ENCODE measurements at places on chromosomes 2 and 18. TPM values are rescaled to one million over a fixed set of nuclear protein-coding genes. Genes with fewer than 3 reads are reported as not detected.

- H3K4me3 ChIP-seq: no peak overlapping the region
- no peak overlapping the region for H3K27ac ChIP-seq
- no peaks in the 10 kb centered on the region for H3K36me3 ChIP-seq
- no peak for DNase-seq
- no peaks in the 10 kb centered on the region for H3K27me3 ChIP-seq
These were observed 9.1 kb downstream of the TNP1 start for GRCh38 chr2:216850665-216851322.

DNA sequence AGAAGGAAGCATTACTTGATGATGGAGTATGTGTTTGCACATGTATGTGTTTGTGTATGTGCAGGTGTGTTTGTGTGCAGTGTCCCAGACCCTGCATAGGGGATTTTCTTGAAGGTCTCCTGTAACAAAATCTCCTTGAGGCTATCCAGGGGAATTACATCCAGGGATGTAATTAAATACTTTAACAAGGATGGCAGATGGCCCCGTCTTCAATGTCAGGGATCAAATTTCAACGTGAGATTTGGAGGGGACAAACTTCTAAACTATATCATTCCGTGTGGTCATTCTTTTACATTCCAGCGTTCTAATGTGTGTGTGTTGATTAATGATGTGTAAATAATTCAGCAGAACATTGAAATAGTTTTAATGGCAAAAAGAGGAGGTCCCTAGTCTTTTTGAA is 3.3 kb downstream of the UGT1A9 start:
- H3K4me3 ChIP-seq: no peak overlapping the region
- H3K27ac ChIP-seq: no peak overlapping the region
- H3K36me3 ChIP-seq: no peaks in the 10 kb centered on the region
- H3K4me1 ChIP-seq: no peaks in the 10 kb centered on the region
- DNase-seq: no peak

Gene FAP
- polyA plus RNA-seq: not detected

DNA sequence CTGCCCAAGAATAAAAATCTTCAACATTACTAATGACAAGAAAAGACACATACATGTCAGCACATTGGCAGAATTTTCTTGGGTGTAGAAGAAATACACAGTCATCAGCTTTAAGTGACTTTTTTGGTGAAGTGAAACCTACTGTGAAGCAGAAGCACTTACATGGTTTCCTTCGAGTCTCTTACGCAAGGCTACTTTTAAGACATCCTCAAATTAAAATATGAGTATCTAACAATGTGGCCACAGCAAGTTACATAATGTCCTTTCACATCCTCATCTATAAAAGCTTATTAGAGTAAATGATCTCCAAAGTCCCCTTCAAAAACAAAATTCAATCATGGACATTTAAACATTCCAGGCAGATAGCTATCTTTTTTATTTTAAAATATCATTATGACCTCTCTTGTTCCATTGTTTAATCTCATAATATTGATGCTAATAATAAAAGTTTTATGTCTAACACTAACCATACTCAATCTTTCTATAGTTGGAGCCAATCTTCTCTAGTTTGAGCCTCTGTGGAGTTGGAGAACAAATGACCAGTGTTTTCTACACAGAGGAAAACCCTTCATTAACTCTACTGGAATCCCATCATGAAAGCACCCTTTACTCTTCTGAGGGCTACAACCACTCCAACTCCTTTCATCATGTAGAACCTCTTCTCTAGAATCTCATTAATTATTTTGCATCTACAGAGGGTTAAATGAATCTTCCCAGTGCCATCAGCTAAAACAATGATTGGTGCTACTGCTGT is 182.2 kb upstream of the ZFP36L2 start:
- H3K27ac ChIP-seq: no peak overlapping the region
- no peak overlapping the region for H3K4me3 ChIP-seq
- no peaks in the 10 kb centered on the region for H3K36me3 ChIP-seq
- DNase-seq: no peak

DNA sequence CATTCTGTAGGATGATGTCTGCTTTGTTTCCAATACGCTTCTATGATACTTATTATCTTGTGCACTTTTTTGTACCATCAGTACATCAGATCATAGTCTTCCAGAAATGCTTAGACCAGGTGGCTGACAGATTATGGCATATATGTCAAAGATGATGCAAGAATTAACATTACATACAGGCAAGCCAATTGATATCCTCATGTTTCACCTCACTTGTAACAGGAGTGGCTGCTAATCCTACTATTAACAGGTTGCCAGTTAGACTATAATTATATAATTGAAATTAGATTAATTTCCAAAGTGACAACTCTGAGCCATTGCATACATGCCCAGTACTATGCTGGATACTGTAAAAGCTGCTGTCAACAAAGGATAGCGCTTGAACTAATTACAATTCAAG is 77.2 kb downstream of the TLK1 start:
- no peak overlapping the region for H3K4me3 ChIP-seq
- H3K4me1 ChIP-seq: peaks cover 20% of the 10 kb centered on the region
- DNase-seq: no peak
- no peaks in the 10 kb centered on the region for H3K36me3 ChIP-seq
- no peaks in the 10 kb centered on the region for H3K27me3 ChIP-seq

Data from cardiac muscle cell (in vitro differentiated cells and primary cell).